Vagina (tissue), 2 donors: ENCODE measurements at places on chromosomes 1 and 21.

- DNase-seq = no peak
Measured at GRCh38 chr1:228241259-228241658, 33.4 kb downstream of the OBSCN start.

DNA sequence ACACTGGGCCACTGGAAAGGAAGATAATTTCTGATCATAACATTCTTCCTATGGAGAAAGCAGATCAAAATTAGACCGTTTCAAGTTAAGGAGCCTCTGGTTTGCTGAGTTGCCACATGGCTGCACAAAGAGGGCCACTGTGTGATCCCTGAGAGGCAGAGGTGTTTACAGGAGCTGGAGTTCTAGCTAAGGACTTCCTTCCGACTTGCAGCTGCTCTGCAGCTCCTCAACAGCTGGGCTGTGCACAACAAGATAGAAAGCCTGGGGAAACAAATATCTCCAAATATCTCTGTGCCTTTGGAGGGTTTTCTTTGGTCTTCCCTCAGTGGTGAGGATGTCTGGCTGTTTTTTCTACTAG lies 26.8 kb downstream of the GADD45A start:
- DNase-seq = no peak

DNA sequence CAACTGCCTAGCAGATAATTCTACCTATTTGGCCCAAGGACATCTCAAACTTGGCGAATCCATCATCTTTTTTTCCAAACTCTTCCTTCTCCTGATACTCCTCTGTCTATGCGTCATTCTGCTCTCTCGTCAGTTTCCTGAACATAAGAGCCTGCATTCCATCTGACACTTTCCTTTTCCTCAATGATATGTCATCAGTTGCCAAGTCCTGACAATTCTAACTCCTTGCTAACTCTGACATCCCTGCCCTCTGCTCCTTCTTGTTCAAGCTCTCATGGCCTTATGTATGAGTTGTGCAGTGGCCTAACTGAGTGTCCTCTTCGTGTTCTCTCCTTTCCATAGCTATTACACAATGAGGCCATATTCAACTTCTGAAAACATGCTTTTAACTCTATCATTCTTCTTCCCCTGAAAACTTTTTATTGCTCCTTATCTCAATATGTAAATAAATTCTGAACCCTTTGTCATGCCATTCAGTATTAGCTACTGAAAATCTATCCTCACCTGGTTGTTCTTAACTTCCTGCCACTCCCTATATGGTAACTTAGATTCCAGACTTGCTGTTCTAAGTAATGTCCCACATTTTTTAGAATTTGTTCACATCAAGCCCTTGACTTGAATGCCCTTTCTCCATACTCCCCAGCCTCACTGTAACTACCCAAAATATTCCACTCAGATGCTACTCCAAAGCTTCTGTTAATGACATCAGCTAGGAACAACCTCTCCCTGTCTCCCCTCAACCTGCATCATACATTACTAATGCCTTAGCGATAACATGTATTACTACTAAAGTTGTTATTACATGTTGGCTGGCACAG lies 11.5 kb downstream of the PALMD start:
- no peak for DNase-seq

GRCh38 chr1:181483285-181484195 lies at the start of gene CACNA1E:
CACNA1E (plus strand) TSS chr1:181483517; CDS start chr1:181483745, 228 bp downstream.
- no peak for DNase-seq

GRCh38 chr21:42535602-42536171 lies 22.0 kb downstream of the SLC37A1 start:
- no peak for DNase-seq
